ENCODE measurements at places on chromosomes 12 and 14.

DNA sequence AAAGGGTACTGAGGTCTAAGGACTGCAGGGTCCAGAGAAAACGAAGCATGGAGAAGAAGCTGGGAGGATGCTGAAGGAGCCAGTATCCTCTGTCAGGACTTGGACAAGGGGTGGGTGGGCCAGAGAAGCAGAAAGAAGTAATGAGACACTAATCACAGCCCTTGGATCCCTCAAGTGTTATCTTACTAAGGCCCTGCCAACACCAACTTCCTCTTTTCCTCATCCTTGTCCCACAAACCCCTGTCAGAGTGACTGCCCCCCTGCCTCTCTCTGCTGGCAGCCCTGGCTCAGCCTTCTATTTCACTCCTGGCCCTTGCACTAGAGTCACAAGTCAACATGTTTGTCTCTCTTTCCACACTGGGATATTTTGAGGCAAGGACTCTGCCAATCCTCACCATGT, 3.8 kb upstream of the ASIC1 start:
- no peak for DNase-seq

- no peak for DNase-seq
Measured at GRCh38 chr12:18552829-18553228, 185.0 kb downstream of the PLCZ1 start.

GRCh38 chr14:53957739-53958138, 1.1 kb upstream of the BMP4 start:
- DNase-seq, result no peak

GRCh38 chr12:46493834-46494181, 121.2 kb upstream of the SLC38A2 start:
- peak; percentile 9 for DNase-seq

DNA sequence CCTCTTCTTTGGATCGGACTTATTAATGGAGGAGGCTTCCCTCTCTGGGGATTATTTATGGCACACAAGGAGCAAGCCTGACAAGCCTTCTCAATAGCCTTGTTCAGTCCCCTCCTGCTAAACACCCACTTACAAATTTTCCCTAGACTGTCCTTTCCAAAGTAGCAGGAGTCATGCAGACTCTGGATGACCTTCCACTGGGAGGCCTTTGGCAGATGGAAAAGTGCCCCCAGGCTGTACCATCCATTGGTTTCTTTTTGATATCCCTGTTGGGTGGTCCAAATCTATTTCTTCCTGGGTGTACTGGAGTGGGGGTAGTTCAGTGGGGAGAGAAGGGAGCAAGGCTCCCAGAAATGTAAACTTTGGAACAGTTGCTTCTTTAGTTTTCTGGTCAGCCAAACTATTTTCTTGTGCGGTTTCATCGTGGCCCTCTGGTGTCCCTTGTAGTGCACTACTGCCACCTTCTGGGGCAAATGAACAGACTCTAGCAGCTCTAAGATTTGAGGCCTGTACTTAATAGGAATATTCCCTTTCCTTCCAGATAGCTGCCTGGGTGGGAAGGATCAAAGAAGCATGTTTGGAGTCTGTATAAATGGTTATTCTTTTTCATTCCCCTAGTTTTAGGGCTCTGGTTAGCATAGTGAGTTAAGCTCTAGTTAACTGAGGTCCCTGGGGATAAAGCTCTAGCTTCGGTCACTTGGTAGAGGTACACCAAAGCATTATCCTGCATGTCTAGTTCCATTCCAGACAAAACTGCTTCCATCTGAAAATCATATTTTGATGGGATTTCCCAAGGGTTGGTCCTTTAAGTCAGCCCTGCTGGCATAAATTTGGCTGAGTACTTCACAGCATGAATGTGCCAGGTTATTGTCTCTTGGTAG, 409.5 kb downstream of the SLC6A15 start:
- DNase-seq, result no peak

DNA sequence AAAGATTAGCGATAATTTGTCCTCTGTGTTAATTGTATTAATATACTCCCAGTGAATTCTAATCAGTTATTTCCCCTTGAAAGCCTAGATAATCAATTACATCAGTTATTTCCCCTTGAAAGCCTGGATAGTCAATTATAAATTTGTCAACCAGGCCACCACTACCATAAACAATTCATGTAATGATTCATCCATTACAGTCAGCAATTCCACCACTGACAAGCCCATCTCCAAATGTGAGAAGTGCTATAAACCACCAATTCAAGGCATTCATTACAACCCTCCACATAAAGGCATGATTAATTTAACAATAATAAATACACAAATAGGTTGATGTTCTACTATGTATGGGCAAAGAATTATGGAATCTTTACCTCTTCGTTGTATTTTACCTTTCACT, 40.9 kb downstream of the INTS13 start:
- DNase-seq, result no peak

GRCh38 chr12:123520567-123521474, 12.7 kb downstream of the RILPL1 start:
- DNase-seq, result no peak

DNA sequence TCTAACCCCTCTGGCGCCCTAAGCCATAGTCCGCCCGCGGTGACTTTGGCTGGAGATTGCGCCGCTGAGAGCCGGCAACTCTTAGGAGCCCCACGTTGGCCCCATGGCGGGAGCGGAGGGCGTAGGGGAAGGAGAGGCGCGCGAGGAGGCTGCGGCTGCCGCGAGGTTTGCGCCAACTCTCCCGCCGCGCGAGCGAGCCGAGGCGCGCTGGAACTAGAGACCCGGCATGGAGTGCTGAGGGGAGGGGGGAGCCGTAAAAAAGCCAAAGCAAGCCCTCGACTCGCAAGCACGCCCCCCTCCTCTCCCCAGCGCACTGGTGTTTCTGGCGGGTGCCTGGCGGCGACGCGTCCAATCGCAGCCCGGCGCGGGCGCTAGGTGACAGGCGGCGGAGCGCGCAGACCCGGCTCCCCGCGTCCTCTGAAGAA, at the start of gene SYT10:
Gene SYT10, minus strand, starts transcription at position 233 of the 425 bp plus-strand sequence. CDS start 297 bp downstream, outside the sequence.
- DNase-seq, result peak; percentile 34

DNA sequence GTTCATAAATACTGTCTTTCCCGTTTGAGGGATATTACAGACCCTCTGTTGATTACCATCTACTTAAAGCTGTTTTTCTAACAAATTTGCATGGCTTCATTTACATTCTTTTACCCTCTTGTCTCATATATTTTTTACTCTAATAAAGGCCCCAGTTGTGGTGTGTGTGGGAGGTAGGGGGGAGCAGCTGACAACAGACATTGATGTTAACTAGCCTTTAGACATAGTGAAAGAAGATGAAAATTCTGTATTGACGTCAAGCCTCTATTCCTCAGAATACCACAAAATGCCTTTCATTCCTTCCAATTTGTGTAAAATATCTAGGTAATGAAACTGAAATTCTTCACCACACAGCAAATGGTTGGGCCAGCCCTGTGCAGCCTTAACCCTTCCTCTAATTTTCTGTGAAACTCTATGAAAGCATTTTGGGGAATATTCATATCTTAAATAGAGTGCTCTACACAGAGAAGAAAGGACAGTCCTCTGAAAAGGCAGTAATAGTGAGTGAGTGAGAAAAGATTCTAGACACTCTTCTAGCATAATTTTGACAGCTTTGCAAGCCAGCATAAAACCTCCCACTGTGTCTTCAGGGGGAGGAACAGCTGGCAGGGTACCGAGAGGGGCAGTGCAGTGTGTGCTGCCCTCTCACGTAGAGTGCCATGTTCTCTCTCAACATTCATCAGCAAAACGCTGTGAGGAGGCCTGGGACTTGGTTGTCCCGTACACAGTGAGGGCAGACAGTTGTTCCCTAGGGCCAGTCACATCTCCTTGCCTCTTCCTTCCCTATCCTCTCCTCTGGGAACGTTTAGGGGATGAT, 20.1 kb upstream of the CERS5 start:
- no peak for DNase-seq

DNA sequence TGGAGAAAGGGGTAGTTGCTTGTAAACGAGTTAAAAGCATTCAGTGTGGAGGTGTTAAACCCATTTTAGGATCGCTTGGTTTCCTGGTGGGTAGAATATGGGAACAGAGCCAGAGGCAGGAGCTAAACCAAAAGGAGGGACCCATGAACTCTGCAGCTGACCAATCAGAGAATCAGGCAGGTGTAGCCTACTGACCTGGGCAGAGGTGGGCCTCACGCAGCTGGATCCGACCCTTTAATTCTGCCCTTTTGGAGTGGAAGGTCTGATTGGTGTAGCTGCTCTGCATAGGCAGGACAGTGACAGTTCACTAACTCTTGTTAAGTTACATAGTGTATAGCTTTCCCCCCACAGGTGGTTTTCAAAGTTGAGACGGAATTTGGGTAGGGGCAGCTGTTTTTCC, 63.7 kb downstream of the GNS start:
- no peak for DNase-seq

DNA sequence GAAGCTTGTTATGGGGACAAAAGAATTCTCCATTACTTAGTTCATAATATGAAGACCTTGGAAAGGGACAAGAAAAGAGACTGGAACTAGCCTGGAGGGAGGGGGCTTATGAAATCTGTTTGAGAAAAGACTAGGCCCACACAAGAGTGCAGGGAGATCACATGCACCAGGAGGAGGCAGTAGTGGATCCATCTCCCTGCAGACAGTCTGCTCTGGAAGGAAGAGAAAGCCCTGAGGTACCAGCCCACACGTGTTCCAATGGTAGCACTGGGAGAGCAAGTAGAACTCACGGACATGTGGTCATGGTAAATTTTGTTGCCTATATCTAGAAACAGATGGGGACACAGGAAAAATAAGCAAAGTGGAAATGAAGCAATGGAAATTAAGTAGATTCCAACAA, 445.4 kb downstream of the SOX5 start:
- no peak for DNase-seq

- DNase-seq, result no peak
Measured at GRCh38 chr14:101619484-101619883, 58.2 kb downstream of the DIO3 start.

DNA sequence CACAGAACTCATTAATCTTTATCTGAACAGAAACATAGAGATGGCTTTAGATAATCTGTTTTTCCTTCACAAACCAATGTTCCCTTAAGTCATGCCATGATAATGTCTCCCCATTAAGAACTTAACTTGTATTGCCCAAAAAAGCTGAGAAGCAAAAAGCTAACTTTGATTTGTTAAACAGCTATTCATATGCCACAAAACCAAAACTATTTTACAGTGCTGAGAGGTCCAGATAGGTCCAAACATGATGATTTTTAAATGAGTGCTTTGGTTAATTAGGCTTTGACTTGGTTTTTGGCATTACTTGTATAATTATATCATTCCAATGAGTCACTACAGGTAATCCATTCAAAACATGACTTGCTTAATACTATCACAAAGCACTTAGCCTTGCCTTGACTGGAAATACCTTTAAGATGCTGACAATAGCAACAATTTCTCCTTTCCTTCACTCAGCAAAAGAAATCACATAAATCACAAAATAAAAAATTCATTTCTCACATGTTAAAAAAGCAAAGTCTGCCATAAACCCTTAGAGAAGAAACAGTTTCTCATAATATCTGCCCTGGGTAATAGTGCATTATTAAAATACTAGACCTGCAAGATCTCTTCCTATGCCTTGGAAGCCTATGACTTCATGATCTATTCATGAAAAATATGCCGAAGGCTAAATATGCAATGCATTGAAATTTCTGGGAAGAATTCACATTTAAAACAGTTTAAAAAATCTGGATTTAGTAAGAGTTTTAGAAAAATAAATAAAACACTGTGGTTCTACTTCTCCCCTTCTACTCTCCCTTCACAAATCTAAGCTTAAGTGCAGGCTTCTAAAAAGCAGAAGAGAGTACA, 52.0 kb upstream of the SAV1 start:
- no peak for DNase-seq

DNA sequence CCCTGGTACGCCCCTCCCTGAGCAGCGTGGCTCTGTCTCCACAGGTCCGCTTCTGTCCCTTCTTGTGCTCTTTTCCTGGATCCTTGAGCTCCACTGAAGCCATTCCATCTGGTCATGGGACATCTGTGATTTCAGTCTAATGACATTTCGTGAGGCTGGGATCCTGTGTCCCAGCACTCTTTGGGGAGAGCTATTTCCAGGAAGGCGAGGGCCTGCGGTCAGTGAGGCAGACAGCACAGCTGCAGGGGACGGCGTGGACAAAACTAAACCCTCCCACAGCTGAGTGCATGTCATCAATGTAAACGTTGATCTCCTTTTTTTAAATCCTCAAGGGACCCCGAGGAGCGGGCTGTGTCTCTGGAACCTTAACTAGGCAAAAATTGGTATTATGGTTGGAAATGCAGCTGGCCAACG, 127.7 kb downstream of the DACT1 start:
- DNase-seq, result no peak

- no peak for DNase-seq
Measured at GRCh38 chr12:29238822-29239291, 89.8 kb downstream of the FAR2 start.

- DNase-seq, result no peak
Measured at GRCh38 chr14:77004711-77005460, 23.6 kb downstream of the IRF2BPL start.

DNA sequence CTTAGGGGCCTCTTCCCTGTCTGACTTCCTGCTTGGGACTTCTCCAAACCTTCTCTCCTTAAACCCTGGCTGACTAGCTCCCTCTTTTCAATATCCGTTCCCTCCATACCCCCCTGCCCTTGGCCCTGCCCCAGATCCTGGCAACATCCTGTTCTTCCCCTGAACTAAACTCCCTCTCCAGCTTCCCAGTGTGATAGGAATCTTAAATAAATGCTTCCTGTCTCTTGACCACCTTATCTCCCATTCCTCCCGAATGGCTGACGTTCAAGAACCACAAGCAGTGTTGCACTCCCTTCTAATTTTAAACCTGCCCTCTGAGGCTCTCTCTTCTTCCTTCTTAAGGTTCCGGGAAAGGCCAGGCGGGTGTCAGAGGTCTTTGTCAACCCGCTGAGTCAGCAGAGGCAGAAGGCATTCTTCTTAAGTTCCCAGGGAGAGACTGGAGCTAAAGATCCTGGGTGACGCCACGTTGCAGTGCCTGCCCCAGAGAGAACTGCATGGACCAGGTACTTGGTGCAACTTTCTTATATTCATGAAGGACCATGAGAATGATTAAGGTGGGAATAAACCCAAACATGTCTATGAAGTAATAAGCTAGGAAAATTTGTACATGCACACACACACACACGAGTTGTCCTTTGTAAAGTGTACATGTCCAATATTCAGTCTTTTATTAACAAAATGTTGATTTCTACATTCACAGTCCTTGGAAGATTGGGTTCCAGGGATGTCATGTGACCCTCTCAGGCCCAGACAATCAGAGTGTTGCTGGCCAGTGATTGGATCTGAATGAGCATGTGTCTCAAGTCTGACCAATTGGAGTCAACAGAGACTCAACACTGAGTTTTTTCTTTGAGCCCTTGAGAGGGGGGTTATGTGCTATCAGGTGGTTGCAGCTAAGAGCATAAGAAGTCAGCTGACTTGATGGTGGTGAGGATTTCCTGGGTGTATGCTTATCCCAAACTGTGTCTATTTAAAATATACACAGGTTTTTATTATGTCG, 420.2 kb upstream of the TBX3 start:
- no peak for DNase-seq

GRCh38 chr12:129009833-129010622, 156.8 kb downstream of the GLT1D1 start:
- DNase-seq, result no peak

All from NCI-H2029 treated with DMSO at 0.1 percent for 48 hours (cell line).